ENCODE measurements at places on chromosomes 11 and 22. TPM values are rescaled to one million over a fixed set of nuclear protein-coding genes. Genes with fewer than 3 reads are reported as not detected.

The OR2AT4 gene
- total RNA-seq: not detected

The MOB2 gene
- total RNA-seq: 21.7 TPM

The F2 gene
- total RNA-seq: not detected

The UPB1 gene
- 0.16 TPM for total RNA-seq

The SLC22A8 gene
- not detected for total RNA-seq

The PDE3B gene
- 3.6 TPM for total RNA-seq
